IPS DF 6.9 (cell line): ENCODE measurements at places on chromosomes 16 and 17.

GRCh38 chr16:75376475-75377161 lies 56.7 kb downstream of the CFDP1 start:
- no peak for DNase-seq

GRCh38 chr17:67477687-67478086 lies 100.6 kb downstream of the PITPNC1 start:
- DNase-seq, result no peak

DNA sequence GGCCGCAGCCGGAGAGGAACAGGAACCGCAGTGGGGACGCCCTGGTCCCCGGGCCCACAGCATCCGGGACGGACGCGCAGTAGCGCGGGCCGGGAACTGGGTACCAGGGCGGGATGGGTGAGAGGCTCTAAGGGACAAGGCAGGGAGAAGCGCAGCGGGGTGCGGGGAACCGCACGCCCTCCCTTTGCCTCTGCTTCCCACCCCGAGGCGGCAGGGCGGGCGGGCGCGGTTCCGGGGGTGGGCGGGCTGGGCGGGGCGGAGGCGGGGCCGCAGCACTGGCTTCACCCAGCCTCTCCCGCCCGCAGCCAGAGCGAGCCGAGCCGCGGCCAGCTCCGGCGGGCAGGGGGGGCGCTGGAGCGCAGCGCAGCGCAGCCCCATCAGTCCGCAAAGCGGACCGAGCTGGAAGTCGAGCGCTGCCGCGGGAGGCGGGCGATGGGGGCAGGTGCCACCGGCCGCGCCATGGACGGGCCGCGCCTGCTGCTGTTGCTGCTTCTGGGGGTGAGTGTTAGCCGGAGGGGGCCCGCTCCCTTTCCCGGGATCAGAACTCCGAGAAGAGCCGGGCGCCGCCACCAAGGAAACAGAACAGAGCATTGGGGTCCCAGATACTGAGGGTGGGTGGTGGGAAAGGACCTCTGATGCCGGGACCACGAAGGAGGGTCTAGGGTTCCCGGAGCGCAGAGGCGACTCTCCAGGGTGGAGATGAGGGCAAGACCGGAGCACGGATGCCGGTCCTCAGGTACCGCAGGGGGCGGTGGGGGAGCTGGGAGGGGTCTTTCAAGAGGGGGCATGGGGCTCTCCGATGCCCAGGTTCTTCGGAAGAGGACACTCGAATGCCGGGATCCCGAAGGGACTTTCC lies at the start of gene NGFR:
Gene NGFR (plus strand): TSS at position 308 of the 856 bp plus-strand sequence. CDS start 125 bp downstream, at position 433.
- no peak for DNase-seq

GRCh38 chr16:71727551-71728324 lies 3.2 kb upstream of the PHLPP2 start:
- DNase-seq, result no peak

- DNase-seq, result no peak
Measured at GRCh38 chr17:59848778-59849177, 44.0 kb downstream of the TUBD1 start.

DNA sequence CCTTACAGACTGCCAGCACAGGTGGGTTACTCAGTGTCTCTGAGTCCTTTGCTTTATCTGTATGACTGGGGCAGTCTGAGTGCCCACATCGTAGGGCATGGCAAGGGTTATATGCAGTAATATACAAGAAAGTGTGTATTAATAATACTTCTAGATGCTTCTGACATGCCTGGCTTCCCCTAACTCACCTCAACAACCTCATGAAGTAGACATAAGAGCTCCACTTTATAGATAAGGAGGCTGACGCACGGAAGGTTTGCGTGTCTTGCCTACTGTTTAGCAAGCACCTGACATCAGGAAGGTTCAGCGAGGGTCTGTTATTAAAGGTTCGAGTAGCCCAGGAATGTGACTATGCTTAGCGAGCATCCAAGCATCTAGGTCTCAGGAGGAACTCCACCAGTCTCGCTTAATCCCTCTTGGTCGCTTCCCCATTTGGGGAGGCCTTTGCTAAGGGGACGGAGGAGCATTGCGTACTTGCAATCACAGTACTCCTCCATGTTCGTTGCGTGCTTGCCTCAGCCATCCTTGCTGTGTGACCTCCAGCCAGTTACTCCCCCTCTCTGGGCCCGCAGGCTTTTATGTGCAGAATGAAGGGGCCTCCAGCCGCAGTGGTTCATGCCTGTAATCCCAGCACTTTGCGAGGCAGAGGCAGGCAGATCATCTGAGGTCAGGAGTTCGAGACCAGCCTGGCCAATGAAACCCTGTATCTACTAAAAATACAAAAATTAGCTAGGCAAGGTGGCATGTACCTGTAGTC lies 1.6 kb downstream of the KCNG4 start:
- no peak for DNase-seq

DNA sequence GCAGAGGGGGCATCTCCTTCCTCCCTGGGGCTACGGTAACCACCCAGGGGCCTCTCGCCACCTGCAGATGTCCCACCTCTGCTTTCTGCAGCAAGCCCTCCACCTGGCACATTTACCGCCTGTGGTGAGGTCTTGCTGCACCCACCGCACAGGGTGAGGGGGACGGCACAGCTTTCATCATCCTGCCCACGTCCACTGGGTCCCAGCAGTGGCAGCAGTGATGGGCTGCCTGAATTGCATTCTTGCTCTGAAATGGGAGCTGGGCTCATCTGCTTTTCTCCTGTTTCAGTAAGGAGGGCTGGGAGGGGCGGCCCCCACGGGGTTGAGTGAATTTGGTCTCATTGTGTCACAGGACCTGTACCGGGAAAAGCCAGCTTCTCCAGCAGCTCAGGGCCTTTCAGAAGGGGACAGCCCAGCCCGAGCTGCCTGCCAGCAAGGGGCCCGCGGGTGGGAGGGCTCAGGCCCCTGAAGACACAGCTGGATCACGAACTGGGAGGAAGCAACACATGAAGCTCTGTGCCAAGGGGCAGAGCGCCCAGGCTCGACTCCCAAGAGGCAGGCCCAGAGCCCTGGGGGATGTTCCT lies 12.7 kb downstream of the DNAAF8 start:
- no peak for DNase-seq

GRCh38 chr17:80251966-80252365 lies 8.7 kb upstream of the RNF213 start:
- no peak for DNase-seq

DNA sequence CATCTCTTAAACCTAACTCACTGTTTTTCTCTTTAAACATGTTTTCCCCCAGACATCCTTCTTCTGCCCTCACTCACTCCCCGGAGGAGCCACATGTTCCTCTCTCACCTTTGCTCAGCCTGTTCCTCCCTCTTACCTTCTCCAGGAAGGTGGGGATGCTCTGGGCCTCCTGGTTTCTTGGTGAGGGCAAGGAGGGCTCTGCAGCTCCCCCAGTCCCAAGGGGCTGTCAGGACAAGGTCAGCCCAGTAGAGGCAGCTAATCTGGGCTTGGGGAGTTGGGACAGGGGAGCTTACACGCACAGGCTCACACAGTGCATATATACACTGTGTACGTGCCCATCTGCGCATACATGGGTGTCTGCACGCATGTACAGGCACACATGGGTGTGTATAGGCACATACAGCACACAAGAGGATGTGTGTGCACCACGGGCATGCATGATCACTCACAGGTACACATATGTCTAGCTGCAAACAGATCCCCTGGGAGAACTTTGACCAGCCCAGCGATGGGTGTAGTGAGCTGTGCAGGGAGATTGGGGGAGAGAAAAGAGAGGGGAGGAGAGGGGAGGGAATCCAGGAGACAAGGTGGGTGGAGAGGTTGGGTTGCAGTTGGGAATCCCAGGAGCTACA lies 28.6 kb upstream of the SPNS3 start:
- no peak for DNase-seq

GRCh38 chr16:15564604-15565339 lies 78.2 kb downstream of the MARF1 start:
- no peak for DNase-seq

GRCh38 chr17:32541640-32542039 lies 54.8 kb downstream of the CDK5R1 start:
- no peak for DNase-seq

DNA sequence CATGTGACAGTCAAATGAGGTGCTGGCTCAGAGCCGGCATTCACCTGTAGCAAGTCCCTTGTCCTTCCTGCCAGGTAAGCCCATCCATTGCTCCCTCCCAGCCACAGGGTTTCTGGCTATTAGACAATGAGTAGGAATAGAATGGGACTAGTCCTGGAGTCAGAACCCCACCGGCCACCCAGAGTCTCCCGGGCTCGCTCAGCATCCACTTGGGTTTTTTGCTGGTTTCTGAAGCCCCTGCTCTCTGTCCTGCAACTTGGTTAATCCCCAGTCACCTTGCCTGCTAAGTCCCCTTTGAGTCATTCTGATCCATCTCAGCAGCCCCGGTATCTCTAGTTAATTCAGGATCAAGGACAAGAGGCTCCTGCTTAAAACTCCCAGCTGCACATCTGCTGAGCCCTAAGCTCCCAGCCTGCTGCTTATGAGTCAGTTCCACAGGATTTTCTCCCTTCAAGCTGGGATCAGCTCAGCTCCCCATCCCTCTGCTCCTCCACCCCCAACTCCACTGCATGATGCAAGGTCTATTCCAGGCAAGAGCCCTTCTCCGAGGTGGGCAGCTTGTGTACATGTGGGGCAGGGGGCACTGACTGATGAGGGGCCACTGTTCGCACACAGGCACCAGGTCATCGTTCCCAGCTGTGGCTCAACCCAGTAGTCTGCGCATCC lies 19.9 kb upstream of the MRPS23 start:
- no peak for DNase-seq

DNA sequence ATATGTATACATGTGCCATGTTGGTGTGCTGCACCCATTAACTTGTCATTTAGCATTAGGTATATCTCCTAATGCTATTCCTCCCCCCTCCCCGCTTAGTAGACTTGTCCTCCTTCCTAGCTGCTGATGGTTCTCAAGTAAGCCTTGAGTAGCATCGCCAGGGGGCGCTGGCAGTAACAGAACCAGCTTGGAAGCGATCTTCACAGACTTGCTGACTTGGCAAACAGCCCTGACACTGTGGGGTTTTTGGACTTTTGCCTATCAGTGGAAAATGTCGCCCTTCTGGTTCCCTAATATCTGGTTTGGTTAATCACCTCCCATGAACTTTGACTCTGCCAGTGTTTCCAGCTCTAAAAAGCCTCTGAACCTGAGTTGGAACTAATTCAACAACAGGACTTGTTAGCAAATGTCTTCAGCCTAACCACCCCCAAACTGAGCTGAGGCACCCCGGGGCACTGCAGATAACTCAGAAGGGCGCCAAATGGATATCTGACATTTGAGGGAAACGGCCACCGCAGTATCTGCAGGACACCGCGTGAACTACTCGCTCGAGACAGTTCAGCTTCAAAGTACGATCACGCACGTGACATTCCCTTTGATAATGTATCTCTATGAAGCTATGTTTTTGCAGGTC lies 15.4 kb upstream of the SPATA32 start:
- DNase-seq, result peak; percentile 90

DNA sequence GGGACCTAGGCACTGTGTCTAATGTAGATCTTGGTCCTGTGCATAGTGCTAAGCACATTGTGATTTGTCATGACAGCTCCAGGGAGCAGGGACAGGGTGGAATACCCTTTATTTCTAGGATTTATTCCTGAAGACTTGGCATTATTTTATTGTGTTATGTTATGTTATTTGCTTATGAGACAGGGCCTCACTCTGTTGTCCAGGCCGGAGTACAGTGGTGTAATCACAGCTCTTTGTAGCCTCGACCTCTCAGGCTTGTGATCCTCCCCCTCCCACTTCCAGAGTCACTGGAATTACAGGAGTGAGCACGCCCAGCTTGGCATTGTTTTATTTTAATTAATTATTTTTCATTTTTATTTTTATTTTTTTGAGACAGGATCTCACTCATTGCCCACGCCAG lies 40.5 kb upstream of the USP7 start:
- DNase-seq, result no peak

DNA sequence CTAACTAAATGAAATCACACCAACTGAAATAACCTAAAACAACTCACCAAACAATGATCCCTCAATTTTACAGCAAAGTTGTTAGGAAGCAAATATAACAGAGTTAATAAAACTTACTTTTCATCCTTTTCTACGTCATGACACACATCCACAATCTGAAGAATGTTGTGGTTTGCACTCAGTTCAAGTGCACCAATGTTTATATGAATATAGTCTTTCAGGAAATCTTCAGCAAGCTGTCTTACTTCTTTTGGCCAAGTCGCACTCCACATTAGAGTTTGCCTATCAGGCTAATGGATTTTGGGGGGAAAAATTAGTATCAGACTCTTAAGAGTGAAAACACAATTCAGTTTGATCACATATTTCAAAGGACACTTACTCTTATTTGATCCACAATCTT lies 3.3 kb downstream of the DDX5 start:
- no peak for DNase-seq

DNA sequence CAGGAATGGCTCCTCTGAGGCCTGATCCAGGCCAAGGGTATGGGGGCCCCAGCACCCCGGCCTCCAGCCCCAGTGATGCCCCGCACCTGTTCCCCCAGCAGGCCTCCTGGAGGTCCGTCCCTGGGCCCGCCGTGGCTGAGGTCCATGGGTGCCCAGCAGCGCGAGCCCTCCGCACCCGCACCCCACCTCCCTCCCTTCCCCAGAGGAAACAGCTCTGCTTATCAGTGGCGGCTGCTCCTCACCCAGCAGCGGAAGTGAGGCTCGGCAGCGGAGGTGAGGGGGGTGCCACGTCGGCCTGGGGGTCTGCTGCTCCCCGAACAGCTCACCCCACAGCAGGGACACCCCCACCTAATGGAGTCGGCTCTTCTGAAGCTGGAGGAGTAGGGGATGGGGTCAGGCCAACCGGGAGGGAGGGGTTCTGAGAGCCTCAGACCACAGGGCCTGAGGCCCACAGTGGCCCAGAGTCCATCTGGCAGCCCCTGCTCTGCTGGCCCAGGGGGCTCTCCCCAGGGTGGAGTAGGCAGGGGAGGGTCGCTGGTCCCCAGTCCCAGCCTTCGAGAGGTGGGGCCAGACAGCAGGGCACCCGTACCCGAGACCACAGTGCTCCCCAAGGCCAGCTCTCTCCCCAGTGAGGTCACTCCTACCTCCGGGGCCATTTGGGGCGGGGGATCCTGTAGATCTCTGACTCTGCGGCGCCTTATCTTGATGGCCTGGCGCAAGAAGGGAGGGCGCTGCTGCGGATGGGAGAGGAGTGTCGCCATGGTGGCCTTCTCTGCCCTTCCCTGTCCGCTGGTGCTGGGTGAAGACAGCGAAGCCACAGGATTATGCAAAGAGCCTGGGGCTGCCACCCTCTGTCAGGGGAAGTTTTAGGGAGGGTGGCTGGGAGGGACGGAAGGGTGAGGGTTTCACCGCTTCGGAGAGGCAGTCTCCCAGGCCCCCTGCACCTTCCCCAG lies at the start of gene UNC13D:
Gene UNC13D (minus strand): TSS at position 828 of the 953 bp plus-strand sequence. CDS start 67 bp downstream, at position 761.
- DNase-seq, result no peak

- DNase-seq, result no peak
Measured at GRCh38 chr17:17780922-17781590, 55.7 kb downstream of the SREBF1 start.

GRCh38 chr16:3689731-3690130 lies 27.6 kb downstream of the TRAP1 start:
- DNase-seq, result no peak

DNA sequence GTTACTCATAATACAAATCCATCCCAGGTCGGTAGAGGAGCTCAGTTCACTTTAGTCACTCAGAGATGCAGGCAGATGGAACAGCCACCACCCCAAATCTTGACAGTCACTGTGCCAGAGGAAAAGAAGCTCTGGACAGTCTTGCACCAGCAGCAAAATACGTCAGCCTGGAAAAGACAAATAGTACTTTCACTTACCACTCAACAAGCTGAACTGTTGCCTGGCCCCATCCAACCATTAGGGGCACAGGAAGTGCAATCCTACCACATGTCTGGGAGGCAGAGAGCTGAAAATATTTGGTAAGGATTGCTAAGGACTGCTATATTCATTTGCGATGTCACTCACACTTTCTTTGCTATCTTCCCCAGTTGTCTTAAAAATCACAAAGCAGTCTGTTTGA lies 239.1 kb upstream of the TOX3 start:
- DNase-seq, result no peak

GRCh38 chr17:67376415-67376736 lies 705 bp upstream of the PITPNC1 start:
- no peak for DNase-seq
